ENCODE measurements at places on chromosomes 6 and 20.

- no peak for DNase-seq
Measured at GRCh38 chr20:39245685-39246311, 283.7 kb downstream of the DHX35 start.

DNA sequence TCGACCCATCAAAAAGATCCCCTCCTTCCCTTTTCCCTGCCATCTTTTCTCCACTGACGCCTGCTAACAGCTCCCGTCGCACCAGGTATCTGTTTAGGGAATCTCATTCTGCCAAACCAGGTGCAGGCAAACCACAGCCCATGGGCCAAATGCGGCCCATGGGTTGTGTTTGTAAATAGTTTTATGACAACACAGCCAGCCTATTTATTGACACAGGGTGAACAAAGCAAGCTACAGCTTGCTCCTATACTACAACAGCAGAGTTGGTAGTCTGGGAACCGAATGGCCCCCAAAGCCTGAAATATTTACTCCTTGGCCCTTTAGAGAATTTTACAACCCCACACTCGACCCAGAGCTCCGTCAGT, 16.4 kb downstream of the NFATC2 start:
- no peak for DNase-seq

GRCh38 chr6:220721-221475, 71.4 kb upstream of the DUSP22 start:
- DNase-seq = no peak

DNA sequence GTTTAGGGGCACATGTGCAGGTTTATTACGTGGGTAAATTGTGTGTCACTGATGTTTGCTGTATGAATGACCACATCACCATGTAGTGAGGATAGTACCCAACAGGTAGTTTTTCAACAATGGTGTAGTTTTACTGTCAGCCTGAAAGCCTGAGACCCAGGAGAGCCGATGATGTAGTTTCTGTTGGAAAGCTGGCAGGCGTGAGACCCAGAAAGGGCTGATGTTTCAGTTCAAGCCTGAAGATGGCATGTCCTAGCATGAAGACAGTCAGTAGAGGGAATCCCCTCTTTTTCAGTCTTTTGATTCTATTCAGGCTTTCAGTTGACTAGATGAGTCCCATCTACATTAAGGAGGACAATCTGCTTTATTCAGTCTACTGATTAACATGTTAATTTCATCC, 96.7 kb downstream of the KLHL32 start:
- no peak for DNase-seq

GRCh38 chr6:84273048-84273809, 45.8 kb upstream of the CEP162 start:
- DNase-seq = no peak

DNA sequence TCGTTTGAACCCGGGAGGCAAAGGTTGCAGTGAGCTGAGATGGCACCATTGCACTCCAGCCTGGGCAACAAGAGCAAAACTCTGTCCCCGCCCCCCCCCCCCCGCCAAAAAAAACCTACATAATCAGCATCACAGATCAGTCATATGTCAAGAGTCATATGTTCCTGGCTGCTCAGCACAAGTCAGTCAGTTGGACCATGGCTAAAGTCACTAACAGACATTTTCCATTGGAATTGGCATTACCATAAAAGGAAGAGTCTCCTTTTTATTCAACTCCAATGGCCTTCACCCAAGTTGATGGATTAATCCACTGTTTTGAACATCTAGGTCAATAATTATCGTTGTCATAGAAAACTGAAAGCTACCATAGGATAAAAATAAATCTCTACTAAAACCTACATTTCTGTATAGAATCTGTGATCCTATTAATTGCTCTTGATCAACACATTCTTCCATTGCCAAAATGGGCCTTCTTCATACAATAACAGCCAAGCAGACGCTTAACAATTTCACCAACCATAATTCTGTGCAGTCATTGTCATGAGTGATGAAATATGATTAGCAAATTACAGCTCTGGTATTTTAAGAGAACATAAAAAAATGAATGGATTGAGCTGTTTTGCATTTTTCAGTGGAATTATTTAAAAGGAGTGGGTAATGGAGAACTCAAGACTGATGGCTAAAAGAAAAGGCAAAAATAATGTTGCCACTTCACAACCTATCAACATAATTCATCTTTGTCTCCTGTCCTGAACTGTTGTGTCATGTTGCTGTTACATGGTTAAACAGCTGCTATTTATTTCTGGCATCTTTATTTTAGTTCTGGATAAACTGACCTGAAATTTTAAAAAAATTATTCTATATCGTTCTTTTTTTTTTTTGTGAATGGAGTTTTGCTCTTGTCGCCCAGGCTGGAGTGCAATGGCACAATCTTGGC, 555.5 kb upstream of the JARID2 start:
- no peak for DNase-seq

DNA sequence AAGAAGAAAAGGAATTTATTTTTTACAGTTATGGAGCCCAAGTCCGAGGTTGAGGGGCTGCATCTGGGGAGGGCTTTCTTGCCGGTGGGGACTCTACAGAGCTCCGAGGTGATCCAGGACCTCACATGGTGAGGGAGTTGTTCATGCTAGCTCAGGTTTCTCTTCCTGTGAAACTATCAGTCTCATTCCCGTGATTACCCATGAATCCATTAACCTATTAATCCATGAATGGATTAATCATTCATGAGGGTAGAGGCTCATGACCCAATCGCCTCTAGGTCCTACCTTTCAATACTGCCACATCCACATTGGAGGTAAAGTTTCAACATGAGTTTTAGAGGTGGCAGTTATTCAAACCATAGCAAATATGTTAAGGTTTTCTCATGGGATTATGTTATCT, 3.8 kb downstream of the DSE start:
- DNase-seq = no peak

GRCh38 chr6:30893001-30893591, 8.8 kb downstream of the DDR1 start:
- DNase-seq = no peak

GRCh38 chr6:69835414-69836179, 30.8 kb upstream of the COL19A1 start:
- no peak for DNase-seq

GRCh38 chr6:46061497-46061896, 45.8 kb upstream of the CLIC5 start:
- no peak for DNase-seq

DNA sequence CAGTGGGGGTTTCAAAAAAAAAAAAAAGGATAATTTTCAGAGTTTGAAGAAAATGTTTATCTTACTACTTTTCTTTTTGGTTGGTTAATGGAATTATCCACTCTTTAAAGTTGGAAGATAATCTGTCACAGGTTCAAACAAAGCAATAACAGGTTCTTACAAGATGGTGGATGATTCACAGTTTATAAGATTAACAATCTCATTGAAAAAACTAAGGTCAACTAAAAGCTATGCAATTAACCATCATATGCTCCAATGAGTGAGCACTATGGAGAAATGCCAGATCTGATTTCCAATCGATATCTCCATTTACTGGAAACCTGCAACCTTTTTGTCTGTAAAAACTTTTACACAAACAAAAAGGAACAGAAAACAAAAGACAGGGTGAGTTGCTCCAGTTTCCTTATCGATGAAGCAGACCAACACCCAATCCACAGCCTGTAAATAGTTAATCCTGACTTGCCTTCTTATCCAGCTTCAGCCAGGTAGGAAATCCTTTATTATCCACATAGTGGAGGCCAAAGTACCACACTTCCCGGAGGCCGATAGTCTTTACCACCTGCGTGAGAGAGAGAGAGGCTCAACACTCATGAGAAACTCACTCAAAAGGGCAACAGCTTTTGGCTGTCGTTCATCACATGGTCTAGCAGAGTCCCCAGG, 32.4 kb downstream of the EZR start:
- no peak for DNase-seq

GRCh38 chr20:63049191-63049518, 42.4 kb upstream of the BHLHE23 start:
- DNase-seq = no peak

DNA sequence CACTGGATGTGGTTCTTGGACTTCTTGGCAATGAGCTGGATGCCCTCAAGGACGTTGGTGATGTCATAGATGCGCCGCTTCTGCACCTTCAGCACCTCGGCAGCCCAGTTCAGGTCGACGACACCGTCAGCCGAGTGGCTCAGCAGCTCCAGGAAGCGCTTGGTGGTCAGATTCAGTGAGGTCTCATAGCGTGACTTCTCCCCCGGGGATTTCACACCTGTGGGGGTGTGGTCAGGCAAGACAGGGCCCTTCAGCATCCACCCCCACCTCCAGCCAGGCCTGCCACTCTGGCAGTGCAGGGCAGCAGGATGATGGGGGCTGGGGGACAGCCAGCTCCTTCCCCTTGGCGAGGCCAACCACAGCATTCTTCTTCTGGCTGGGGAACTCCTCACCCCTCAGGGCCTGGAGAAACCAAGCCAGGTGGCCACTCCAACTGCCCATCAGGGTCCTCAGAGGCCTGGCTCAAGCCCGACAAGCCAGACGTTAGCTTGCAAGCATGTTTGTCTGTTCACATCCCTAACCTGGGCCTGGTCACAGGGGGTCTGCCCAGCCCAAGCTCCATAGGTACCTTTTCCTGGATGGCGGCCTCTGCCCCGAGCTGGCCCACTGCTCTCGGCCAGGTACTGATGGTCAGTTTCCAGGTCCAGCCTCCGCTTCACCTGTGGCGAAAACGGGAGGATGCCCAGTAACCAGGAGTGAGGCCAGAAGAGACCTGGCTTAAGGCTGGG, 5.7 kb upstream of the NECAB3 start:
- no peak for DNase-seq

- DNase-seq = no peak
Measured at GRCh38 chr6:28653876-28654275, 128.2 kb downstream of the GPX5 start.
